Left kidney (tissue), 8 donors: ENCODE measurements at places on chromosomes 16 and 17.

DNA sequence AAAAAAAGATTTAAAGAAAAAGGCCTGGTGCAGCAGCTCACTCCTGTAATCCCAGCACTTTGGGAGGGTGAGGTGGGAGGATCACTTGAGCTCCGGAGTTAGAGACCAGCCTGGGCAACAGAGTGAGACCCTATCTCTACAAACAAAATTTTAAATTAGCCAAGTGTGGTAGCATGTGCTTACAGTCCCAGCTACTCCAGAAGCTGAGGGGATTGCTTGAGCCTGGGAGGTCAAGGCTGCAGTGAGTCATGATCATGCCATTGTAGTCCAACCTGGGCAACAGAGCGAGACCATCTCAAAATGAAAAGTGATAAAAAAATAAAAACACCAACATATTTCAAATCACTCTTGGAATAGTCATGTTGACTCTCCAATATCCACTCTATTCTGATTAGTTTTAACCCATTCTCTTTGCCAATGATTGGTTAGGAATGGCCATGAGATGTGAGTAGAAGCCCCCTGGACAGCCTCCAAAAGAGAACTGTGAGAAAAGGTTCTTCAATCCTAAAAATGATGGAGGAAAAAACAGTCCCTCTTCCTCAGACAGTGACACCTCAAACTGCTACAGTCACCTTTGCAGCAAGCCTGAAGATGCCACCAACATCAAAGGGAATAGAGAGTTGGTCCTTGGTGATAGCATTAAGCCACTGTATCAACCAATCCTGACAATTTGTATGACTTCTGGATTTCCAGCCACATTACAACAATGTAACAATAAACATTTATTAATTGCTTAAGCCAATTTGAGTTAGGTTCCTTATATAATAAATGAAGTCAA lies 2.9 kb upstream of the KANSL1 start:
- DNase-seq: no peak

- DNase-seq: no peak
Measured at GRCh38 chr16:78642621-78643285, 543.3 kb downstream of the WWOX start.

DNA sequence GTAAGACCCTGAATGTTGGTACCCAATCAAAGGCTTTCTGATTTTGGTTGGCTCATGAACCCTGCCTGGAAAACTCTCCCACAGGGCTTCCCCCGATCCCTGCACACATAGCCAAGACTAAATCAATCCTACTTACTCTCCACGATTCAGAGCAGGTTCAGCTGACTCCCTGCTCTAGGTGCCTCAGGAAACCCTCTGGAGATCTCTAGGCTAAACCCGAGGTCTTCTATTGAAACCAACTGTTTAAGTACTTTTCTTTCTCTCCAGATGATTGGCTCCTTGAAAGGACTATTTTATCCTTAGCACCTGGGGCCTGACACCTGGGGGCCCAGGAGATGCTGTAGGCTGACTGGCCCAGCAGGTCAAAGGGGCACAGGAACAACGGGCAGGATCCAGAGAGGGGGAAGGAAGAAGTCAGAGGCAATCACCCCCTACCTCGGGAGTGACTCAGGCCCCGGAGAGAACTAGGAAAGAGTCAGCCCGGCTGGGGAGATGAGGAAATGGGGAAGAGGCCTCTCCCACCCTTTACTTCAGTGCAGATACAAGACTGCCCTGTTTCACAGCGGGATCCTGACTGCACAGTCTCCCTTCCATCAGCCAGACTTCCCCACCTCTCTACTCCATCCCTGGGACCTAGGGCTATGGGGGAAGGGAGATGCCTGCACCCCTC lies 2.0 kb downstream of the TBC1D10B start:
- DNase-seq: no peak

- DNase-seq: no peak
Measured at GRCh38 chr16:81798311-81799137, 19.4 kb downstream of the PLCG2 start.

DNA sequence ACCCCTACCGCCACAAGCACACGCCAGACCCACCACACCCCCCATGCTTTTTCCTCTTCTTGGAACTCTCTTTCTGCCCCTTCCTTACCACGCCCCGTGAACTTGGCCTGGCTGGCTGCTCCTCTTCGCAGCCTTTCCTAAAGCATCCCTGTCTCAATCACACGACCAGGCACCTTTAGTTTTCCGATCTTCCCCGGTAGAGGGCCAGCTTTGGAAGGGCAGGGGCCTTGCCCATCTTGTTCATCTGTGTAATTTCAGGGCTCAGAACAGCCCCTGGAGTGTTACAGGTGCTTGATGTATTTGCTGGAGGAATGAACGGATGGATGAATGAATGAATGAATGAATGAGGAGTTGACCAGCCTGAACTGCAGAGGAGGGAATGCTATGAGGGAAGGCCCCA lies 3.7 kb downstream of the SPPL2C start:
- no peak for DNase-seq

GRCh38 chr16:15856901-15857698 lies at the start of gene MYH11:
TSS of gene MYH11 (minus strand) at chr16:15857028. CDS start at chr16:15838252, 18,776 bp downstream.
- DNase-seq: no peak

- no peak for DNase-seq
Measured at GRCh38 chr17:63550817-63551639, 751 bp downstream of the DCAF7 start.

DNA sequence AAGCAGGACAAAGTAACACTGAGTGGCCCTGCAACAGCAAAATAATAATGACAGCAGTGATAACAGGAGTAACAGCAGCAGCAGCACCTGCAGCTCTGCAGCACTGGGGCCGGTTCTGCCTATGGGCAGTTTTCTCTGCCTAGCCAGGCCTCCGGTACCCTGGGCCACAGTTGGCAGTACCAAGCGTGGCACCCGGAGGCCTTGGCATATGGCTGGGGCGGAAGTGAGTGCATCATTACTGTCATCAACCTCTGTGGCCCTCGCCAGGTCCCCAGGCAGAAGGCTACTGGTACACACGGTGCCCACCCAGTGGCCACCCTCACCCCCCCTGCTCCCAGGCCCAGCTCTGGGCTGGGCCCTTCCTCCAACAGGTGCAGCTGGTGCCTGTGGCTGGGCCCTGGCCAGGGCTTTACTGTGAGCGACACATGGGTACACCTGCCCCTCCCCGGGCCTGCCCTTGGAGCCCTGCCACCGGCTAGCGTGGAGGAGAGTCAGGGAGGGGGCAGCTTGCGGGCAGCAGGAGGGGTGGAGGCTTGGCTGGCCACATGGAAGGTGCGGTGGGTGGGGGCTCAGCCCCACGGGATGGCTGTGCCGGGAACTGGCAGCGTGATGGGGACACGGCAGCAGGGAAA lies 3.0 kb downstream of the KCNJ12 start:
- no peak for DNase-seq

DNA sequence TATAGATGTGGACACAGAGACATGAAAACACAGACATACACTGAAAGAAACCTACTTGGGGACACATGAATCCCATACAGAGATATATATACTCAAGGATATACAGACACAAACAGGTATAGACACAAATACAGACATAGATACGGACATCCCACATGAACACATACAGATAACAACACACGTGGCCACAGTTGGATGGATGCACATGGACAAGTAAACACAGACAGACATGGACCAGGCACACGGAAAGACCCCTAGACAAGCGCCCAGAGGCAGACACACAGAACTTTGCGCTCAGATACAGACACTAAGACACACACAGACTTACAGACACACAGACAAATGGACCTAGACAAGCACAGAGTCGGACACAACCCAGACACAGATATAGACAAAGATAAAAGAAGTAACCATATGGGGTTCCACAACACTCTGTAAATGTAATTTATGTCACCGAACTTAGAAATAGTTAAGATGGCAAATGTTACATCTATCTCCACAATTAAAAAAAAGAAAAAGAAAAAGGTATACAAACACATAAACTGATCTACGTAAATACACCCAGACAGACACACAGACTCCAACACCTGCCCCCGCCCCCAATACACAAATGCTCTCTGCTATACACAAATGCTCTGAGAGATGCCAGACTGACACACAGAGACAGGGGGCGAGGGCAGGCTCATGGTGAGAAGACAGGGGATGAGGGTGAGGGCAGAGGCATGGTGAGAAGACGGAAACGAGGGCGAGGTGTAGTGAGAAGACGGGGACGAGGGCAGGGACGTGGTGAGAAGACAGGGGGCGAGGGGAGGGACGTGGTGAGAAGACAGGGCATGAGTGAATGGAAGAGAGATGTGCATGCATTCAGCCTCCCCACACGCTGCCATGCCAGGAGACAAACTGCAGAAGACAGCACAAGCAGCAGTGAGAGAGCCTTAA lies 118.3 kb downstream of the SMG6 start:
- DNase-seq: no peak

- no peak for DNase-seq
Measured at GRCh38 chr16:10536814-10537389, 43.5 kb downstream of the EMP2 start.

GRCh38 chr17:19306160-19307111 lies 56.1 kb downstream of the B9D1 start:
- DNase-seq: no peak

DNA sequence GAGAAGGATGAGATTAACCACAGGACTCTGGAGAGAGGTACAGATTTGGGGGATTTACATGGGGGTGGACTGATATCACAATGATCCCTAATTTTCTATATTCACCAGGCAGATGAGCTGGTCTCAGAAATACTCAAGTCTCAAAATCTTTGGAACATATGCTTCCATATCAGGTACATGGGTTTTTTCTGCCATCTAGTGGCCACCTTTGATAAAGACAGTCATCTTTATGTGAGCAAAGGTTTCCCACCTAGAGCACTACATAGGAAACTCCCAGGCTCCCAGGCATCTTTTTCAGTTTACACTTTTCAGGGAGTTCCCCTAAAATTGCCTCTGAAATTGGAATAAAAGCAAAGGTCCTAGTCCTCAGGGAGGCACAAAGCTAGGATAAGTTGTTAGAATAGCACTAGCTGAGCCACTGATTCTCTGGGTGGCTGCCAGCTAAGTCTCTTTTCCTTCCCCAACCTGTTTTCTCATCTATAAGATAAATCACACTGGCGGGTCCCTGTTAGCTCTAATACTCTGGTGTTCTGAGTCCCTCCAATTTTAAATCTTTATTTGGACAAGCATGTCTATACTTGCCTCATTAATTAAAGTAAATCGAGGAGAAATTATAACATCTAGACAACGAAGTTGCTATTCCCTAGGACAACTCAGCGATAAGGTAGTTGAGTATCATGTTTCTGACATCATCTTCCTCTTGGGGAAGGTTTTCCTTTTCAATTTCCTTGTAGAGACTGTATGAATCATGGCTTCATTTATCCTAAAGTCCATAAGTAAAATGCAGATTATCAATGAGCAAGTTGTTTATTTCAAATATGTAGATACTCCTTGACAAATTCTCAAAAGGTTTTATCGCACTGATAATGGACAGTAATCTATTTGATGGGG lies 19.0 kb upstream of the MON1B start:
- peak; percentile 68 for DNase-seq

DNA sequence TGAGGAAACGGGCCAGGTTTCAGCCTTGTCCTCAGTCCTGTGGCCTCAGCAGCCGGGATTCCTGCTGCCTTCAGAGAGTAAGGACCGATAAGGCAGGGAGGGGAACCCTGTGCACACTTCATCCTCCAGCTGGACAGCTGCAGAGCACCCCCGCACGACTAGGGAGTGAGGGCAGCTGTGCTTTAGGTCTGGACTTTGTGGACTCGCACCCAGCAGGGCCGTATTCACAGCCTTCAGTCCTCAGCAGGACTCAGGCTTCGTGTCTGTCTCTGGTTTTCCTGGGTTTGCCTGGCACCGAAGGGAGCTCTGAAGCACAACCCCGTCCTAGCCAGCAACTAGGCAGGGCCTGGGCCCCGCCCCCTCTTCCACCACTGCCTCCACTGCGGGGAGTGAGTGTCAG lies 45.8 kb upstream of the CACNG5 start:
- DNase-seq: no peak

GRCh38 chr17:28326114-28326513 lies 7.1 kb downstream of the TMEM97 start:
- no peak for DNase-seq

- no peak for DNase-seq
Measured at GRCh38 chr17:67500677-67501300, 123.7 kb downstream of the PITPNC1 start.

DNA sequence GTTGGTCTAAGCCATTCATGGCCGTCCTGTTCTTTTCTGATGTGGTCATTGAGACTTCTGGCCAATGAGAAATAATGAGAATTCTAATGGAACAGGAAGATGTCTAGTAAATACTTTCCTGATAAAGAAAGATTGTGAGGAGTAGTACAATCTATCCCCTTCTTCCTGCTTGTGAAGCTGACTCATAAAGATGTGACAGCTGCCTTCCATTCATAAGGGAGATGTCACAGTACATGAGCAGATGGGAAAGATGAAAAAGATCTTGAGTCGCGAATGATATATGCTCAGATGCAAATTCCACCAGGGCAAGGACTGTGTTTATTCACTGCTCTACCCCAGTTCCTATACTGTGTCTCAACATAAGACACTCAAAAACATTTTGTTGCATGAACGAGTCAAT lies 111.7 kb upstream of the FOXF1 start:
- DNase-seq: no peak

DNA sequence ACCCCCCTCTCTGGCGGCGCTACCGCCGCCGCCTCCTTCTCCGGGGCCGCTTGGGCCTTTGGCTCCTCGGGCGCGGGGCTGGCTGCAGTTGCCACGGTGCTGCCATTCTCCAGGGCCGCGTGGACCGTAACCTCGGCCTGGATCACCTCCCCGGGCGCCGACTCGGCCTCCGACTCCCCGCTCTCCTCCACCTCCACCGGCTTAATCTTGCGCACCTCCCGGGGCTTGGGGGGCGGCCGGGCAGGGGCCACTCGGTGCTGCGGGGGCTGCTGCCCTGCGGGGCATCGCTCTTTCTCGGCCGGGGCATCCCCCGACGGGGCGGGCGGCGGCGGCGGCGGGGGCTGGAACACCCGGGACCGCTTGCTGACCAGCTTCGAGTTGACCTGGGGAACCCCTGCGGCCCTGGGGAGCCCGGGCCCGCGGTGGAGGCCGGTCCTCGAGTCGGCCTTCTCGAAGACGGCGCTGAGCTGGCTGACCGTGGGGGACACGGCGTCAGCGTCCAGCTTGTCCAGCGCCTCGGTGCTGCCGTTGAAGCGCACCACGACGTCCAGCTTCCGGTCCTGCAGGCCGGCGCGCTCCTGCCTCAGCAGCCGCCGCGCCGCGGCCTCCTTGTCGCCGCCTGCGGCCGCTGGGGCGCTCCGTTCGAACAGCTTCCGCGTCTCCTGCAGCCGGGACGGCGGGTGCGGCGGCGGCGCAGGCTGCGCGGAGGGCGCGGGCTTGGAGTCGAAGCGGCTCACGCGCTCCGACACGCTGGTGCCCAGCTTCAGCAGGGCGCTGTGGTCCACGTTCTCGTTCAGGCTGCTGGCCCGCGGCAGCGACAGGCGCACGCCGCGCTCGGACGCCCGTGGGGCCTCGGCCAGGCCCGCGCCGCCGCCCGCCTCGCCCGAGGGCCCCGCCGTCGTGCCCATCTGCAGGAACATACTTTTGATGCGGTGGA lies 792 bp downstream of the PPP1R9B start:
- no peak for DNase-seq
